B cell (primary cell): ENCODE measurements at places on chromosomes 16 and 17.

DNA sequence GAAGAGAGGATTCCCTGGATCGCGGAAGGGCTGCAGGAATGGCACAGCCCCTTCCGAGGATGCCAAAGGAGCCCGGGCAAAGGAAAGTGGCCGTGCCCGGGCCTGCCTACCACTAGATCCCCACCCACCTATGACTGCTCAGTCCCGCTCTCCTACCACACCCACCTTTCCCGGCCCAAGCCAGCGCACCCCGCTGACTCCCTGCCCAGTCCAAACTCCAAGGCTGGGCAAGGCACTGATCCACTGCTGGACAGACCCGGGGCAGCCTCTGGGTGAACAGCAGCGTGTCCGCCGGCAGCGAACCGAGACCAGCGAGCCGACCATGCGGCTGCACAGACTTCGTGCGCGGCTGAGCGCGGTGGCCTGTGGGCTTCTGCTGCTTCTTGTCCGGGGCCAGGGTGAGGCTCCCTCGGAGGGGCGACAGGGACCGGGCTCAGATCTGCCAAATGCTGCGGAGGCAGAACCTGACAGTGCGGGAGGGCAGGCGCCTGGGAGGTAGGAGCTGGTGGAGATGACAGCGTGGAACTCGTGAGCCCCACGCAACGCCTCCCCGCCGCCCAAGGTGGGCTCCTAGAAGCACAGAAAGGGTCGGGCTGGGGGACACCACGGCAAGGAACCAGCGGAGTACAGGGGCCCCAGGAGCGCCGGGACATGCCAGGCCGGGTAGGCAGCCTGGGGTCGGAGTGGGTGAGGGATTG lies at the start of gene CES2:
Gene CES2, plus strand, starts transcription at position 203 of the 698 bp plus-strand sequence. Its CDS starts 120 bp downstream, at position 323.
- no peak for DNase-seq

DNA sequence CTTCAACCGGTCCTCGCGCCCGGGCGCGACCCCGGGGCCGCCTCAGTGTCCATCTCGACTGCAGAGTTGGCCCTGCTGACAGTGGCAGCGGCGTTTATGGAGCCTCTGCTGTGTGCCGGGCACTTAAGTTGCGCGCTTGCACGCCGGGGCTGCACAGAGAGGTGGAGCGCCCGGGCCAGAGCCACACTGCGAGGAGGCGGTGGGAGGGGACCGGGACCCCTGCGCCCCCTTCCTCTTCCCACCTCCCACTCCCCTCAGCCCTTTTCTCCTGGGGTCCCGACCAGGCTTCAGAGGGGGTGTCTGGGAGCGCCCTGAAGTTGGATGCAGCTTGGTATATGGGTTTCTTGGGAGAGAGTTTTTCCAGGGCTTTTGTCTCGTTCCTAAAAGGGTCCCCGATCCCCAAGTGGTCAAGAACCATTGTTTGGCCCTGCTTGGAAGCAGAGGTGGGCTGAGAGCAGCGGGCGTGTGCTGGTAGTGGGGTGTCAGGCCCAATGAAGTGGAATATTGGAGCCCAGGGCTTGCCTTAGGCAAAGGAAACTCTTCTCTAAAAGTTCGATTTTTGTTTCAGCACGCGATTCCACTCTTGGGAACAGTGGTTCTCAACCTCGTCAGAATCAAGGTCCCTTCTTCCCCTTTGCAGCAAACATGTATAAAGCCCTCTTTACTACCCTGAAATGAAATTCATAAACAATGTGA lies 605 bp downstream of the MRTFB start:
- no peak for DNase-seq

DNA sequence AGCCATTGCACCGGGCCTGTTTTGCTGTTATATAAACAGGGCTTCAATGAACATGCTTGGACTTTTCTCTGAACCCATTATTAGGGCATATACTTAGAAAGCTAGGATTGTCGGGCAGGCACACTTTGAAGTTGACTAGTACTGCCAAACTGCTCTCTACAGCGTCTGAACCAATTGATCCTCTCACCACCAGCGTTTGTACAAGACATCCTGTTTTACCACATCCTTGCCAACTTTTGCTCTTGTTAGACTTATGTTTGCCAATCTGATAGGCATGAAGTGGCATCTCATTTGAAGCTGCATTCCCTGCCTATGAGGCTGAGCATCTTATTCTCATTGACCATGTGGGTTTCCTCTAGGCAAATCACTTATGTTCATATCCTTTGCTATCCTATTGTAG lies 7.4 kb upstream of the PPP1R9B start:
- DNase-seq: no peak

DNA sequence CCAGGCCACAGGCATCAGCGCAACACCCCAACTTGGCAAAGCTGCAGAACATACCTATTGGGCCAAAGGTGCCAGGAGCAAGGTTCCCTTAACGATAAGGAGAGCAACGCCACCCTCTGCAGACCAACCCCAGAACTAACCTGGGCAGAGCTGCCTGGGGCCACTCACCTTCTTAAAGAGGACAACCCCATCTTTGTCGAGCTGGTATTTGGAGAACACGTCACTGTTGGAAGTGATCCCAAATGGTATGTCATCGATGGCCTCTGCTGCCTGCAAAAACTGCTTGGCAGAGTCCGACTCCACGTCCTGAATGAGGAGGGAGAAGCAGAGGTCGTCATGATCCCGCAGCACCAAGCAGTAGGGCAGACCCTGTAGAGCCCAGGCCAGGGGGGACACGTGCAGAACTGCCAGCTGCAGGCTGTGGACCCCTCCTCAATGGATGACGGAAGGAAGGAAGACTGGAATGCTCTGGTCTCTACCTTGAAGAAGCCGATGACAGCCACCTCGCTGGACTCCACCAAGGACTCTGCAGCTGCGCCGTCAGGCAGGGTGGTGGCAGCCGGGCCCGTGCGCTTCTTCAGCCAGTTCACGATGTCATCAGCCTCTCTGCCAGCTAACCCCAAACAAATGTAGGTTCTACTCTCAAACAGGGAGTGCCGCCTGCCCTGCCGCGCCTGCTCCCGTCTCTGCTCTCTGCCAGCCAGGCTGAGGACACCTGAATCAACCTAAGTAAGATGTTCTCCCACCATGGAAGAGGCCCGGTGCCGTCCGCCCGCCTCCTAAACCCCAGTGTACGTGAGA lies 5.2 kb downstream of the P4HB start:
- DNase-seq: no peak

DNA sequence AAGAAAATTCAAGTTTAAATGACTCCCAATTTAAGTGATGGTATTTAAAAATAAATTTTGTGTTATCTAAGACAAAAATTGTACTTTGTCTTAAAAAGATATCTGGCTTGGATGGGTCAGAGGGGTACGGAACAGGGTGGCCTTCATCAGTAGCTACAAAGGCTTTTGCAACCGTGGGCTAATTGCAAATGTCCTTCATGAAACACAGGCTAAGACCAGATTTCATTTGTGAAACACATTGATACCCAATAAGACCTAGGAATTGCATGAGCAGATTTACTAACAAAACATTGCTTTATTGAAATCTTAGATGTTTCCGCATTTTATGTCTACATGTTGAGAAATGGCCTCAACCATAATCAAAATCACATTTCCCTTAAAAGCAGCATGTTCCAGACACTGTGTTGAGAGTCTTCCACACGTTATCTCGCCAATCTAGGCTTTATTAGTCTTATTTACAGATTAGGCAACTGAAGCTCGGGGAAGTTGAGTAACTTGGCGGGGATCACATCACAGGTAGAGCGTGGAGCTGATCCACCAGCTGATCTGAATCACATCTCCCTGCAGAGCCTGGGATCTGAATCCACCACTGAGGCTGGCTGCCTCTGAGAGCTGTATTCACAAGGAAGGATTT lies 21.8 kb downstream of the FBXO39 start:
- DNase-seq: no peak

- DNase-seq: no peak
Measured at GRCh38 chr16:47612711-47613110, 151.6 kb downstream of the PHKB start.

- DNase-seq: no peak
Measured at GRCh38 chr17:76151896-76152454, 10.9 kb upstream of the FOXJ1 start.

GRCh38 chr16:85491058-85491771 lies 121.9 kb upstream of the GSE1 start:
- DNase-seq: peak; percentile 61

- DNase-seq: no peak
Measured at GRCh38 chr17:48530887-48531272, at the start of gene HOXB1. TSS of gene HOXB1 (minus strand) at chr17:48531011. CDS start at chr17:48530904, 107 bp downstream.

- DNase-seq: no peak
Measured at GRCh38 chr17:38546396-38546795, 59.4 kb downstream of the SRCIN1 start.

DNA sequence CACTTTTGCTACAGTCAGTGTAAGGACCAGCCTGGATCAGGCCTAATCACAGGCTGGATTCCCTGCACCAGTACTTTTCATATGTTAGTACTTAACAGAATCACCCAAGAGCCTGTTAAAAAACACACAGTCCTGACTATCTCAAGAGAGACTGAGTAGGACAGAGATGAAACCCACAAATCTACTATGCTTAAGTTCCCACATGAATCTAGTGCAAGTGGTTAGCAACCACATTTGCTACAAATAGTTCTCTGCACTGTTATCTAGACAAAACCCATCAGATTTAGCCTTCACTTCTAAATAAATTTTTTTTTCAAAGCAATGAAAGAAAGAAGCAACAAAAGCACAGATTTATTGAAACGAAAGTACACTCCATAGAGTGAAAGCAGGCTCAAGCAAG lies 38.9 kb downstream of the SSH2 start:
- DNase-seq: no peak

- DNase-seq: no peak
Measured at GRCh38 chr17:80774643-80775281, 216.9 kb upstream of the CHMP6 start.

DNA sequence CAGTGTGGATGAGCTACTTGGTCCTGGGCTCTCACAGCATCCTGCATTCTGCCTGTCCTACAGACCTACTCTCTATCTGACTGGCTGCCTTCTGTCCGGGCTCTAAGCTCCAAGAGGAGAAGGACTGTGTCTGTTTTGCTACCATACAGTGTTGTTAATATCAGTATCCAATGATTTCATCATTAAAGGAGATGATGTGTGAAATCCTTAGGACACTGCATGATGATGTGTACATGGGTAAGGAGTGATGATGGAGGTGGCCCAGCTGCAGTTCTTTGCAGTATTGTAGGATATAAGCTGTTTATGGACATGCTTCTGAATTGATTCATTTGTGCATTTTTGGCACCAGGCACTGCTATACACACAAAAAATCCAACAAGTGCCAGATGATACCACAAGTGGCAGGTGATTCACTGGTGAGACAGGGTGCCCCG lies 536.9 kb upstream of the CDH11 start:
- no peak for DNase-seq

DNA sequence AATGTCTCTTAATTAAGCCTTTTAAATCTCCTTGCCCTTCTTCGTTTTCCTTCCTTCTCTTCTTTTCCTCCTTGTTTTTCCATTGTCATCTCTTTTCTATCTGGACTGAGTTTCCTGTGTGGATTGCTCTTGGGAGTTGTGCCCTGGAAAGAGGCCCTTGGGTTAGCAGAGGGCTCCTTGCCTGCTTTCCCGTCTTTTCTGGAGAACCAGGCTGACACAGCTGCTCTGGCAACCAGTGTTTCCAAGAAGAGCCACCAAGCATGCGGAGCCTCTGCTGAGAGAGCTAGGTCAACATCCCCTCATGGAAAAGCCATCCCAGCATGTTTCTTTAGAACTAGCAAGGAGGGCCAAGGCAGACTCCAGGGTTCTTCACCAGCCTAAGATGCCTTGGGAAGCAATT lies 75.4 kb downstream of the HLF start:
- no peak for DNase-seq

GRCh38 chr16:7182510-7183109 lies 150.0 kb upstream of the RBFOX1 start:
- DNase-seq: no peak

DNA sequence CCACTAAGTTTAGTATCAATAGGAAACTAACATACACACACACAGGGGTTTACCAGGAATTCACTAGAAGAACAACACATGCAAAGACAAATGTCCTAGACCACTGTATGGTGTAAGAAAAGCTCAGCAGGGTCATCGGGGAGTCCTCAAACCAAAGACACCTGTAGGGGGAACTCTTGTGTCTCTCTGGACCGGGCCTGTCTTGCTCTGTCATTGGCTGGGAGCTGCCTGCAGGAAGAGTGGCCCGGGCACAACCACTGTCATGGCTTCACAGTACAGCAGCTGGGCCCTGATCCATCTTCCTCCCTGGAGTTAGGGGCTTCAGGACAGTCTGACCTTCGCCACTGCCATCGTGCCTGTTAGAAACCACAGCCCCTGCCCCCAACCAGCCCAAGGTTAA lies 263.6 kb upstream of the DYNLRB2 start:
- no peak for DNase-seq

- DNase-seq: no peak
Measured at GRCh38 chr16:46826631-46827030, 4.3 kb downstream of the C16orf87 start.

DNA sequence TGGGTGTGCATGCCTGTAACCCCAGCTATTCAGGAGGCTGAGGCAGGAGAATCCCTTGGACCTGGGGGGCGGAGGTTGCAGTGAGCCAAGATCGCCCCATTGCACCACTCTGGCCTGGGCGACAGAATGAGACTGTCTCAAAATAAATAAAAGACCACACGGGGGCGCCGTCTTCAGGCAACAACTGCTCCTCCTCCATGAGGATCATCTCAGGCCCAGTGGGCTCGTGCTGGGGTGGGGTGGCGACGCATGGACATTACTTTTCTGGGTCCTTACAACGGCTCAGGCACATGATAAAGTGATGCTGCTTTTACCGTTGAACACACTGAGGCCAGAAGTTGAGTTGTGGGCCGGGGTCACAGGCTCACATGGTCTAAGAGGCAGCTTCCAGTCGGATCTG lies 56.2 kb downstream of the PRMT7 start:
- peak; percentile 63 for DNase-seq

DNA sequence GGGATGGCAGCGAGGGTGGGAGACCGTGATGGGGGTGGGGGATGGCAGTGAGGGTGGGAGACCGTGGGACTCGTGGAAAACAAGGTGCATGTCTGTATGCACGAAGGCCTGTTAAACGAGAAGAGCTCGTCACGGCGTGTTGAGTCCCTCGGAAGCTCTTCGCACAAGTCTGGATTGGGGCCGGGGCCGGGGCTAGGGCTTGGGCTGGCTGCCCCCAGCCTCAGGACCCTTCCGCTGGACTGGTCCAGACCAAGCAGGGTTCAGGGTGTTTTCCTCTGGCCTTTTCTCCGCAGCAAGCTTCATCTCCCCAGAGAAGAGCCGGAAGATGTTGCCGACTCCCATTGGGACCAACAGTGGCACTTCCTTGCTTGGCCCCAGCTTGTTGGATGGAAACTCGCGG lies 7.7 kb upstream of the JPT2 start:
- DNase-seq: no peak
